Endothelial cell of umbilical vein (primary cell): ENCODE measurements at places on chromosomes 11 and 22. TPM values are rescaled to one million over a fixed set of nuclear protein-coding genes. Genes with fewer than 3 reads are reported as not detected.

DNA sequence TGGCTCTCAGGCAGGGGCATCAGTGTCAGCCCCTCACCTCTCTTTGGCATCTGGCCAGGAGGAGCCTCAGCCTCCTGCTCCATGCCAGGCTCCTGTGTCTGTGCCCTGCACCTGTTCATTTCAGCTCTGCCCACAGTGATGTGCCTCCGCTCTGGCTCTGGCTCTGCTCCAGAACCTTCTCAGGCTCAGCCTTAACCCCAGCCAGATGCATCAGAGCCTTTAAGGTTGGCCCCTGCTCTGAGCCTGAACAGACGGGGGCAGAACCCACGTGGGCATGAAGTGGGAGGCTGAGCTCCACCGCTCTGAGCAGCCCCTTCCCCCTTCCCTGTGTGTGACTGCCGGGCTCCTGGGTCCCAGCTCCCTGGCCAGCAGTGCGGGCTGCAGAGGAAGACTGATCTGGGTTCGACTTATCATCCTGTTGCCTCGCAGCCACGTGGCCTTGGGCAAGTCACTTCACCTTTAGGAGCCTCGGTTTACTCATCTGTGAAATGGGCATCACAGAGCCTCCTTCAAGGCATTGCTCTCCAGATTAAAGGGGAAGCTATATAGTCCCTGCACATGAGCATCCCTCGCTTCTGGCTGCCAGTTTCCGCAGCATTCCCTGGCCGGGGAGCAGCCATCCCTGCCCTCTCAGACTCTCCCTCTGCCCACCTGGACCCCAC is 44.7 kb upstream of the RTL6 start:
- DNase-seq: no peak

- DNase-seq: no peak
These were observed 785 bp downstream of the OTUB1 start for GRCh38 chr11:63986932-63987513.

GRCh38 chr11:98545544-98546175 is 475.1 kb upstream of the CNTN5 start:
- no peak for DNase-seq

GRCh38 chr22:29946220-29946619 is 63.2 kb downstream of the MTMR3 start:
- DNase-seq: no peak

DNA sequence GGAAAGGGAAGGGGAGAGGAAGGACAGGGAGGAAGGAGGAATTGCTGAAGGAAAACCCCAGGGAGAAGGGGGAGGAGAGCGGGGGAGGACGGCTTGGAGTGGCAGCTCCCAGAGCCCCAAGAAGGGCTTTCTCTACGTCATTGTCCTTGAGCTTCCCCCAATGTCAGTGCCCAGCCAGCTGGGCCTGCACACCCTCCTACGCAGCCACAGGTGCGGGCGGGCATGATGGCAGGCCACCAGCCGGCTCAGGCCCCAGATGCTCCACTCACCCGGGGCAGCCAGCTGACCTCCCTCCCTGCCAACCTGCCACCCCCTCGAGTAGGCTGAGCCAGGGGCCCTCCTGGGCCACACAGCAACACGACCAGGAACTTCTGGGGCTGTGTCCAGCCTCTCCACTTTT is 11.2 kb downstream of the SYT7 start:
- no peak for DNase-seq

DNA sequence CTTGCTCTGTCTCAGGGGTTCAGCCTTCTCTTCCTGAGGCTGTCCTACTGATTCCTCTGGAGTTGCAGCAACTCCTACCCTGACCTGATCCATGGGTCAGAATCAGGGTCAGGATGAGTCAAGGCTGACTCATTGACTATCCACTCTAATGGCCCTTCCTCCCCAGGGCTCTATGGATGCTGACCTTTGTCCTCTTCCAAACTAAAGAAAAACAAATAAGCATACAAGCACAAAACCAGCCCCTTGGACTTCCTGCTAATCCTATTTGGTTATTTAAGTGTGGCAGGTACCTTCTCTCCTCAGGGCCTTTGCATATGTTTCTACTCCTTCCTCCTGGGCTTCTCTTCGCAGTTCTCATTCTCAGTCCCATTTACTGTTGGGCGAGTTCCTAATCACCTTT is 204.5 kb upstream of the NAV2 start:
- DNase-seq: peak; percentile 48

- DNase-seq: no peak
These were observed 6.6 kb downstream of the CTSD start for GRCh38 chr11:1756791-1757771.

DNA sequence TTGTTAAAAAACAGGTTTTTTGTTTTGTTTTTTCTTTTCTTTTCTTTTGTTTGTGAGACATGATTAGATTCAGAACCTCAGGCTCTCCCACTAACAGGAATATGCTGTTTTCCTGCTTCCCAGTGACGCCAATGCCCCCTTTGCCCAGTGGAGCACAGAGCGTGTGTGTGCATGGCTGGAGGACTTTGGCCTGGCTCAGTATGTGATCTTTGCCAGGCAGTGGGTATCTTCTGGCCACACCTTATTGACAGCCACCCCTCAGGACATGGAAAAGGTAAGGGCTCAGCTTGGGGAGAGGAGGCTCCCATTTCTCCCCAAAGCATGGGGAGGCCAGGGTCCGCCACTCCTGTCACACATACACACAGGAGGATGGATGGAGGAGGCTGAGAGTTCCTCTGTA is 25.0 kb downstream of the CYB5R2 start:
- DNase-seq: no peak

- peak; percentile 82 for DNase-seq
These were observed 98.5 kb upstream of the RRM1 start for GRCh38 chr11:3995949-3996554.

- no peak for DNase-seq
These were observed 151.7 kb downstream of the SWAP70 start for GRCh38 chr11:9815486-9816136.

GRCh38 chr11:114165326-114166230 is 106.1 kb downstream of the ZBTB16 start:
- no peak for DNase-seq

DNA sequence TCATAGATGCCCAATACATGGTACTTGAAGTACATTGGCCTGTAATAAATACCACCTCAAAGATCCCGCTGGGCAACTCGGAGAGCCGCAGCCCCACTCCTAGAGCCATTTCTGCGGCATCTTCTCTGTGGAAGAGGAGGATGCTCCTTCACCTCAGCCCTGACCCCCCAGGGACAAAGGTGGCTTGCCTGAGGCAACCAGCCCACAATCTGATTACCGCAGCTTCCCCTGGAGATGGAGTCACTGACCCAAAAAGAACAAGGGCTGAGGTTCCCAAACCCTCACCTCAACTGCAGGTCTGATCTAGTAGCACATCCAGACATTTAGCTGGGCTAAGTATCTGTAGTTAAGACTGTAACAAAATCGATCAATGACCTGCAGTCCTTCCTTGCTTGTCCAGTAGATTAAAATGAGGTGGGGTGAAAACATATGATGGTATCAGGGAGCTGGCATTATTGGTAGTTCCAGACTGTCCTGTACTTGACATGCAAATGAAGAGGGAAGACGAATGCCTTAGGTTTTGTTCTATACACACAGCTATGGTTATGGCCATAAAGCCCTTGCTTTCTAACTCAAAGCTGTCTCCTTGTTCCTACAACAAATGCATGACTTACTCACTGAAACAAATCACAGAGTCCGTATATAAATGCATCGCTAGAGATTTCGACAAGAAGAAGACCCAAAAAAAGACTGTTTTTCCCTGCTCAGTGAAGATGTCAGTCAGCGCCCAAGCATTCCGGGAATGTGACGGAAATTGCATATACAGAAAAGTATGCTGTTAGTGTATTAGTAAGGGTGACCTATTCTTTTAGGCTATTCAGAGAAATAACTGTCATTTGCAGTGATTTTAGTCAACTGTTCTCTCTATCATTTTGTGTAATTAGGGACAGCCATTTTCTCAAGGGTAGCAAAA is 33.7 kb downstream of the C11orf71 start:
- peak; percentile 51 for DNase-seq

- DNase-seq: no peak
These were observed 19.9 kb downstream of the ARAP1 start for GRCh38 chr11:72732329-72732728.

DNA sequence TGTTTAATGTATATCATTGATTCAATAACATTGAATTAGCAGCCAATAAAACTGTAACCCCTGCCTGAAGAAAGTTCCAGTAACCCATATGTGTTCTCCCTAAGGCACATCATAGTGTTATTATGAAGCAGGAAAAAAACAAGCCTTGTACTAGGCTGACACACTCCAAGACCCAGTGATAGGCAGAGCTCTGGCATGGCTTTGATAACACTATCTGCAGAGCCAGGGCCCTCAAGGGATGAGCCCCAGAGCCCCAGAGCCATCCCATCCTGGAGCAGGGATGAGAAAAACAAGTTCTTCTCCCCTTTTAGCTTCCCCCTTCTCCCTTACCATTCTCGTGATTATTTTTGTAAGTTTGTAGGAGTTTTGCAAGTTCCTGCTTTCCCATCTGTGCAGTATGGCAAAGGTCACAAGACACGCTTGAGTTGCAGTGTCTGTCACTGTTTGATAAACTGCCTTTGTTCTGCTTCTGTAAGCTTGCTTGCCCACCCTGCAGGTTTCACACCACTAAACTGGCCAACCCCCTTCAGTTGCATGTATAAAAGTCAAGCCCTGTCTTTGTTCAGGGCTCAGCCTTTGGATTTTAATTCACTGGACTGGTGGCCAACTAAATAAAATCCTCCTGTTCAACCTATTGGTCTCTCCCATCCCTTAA is 22.3 kb upstream of the GUCY1A2 start:
- DNase-seq: no peak

GRCh38 chr11:73384872-73385689 is 8.9 kb downstream of the RELT start:
- peak; percentile 53 for DNase-seq

DNA sequence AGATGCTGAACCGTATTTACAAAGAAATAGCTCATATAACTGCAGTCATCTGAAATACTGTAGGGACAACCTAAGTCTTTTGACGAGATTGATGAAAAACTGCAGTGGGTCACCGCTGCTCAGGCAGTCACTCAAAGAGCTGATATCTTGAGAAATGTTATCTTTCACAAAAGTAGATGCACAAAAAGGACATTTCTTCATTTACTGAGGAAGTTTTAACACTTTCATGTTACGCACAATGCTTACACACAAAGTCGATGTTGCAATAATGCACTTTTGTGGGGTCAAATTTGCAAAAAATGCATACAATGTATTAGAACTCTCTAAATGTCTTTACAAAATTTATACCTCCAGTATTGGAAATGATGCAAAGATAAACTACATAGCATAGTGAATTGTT is 16.2 kb upstream of the OR10V1 start:
- no peak for DNase-seq

DNA sequence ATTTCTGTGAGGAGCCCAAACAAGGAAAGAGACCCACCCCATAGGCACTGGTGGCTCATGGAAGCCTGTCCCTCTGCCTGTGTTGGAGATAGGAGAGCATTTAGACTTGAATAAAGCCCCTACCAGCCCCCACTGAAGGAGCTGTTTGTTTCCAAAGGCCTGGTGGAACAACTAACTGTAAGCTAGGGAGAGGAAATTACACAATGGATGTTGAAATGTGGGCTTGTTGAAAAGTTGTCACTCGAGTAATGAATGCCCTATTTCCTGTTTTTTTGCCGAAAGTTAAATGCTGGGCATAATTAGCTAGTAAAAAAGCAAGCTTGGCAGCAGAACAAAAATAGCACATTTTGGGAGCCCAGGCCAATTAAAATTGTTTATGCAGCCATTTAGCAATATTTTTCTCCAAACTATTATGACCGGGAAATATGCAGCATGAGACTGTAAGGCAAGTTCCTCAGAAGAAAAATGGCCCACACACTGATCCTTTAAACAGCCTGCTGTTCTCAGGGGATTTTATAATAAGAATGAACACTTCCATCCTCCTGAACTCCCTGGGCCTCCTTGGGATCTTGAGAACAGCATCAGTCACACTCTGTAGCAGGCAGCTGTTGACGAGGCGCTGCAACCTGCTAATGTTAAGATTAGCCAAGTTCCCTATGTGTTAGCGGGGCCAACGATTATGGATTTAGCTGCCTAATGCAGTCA is 38.6 kb upstream of the LMO2 start:
- DNase-seq: peak; percentile 98

- peak; percentile 66 for DNase-seq
These were observed 132.8 kb upstream of the PITPNB start for GRCh38 chr22:28051787-28052356.

The NOX4 gene
- 34.0 and 47.7 TPM in 2 replicates for total RNA-seq

The RIMBP3B gene
- 0.09 TPM in 1 of 2 replicates, not detected in the other for total RNA-seq

The POGLUT3 gene
- total RNA-seq: 43.9 and 46.4 TPM in 2 replicates

The PHLDB1 gene
- 183 and 227 TPM in 2 replicates for total RNA-seq

The RFPL2 gene
- not detected in 2 replicates for total RNA-seq

The OR51S1 gene
- not detected in 2 replicates for total RNA-seq

The MARK2 gene
- 33.4 and 34.7 TPM in 2 replicates for total RNA-seq
